SK-N-SH (cell line): ENCODE measurements at places on chromosomes 4 and X.
A peak's percentile ranks its signal among the peaks of the same experiment; 100 is the strongest.

- no peak overlapping the region for H3K27ac ChIP-seq
- peak; percentile 43 for DNase-seq
- H3K27me3 ChIP-seq: peaks cover 5% of the 10 kb centered on the region
Measured at GRCh38 chrX:12814420-12814819, 23.2 kb downstream of the PRPS2 start.

DNA sequence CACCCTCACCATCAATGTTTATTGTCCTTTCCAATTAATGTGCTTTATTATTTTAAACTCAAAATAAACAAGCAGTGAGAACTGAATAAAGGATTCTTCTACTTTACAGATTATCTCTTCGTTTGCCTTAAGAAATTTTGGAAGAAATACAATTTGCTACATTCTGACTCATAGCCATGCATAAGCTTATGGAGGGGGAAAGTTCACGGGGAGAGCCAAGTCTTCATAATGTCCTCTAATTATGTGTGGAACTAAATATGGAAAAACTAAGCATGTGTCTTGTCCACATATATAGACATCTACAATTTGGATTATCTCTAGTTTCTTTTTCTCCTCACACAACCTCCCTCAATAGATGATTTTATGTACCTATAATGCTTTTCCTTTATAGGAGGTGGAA, 17.5 kb downstream of the CXCL13 start:
- no peak overlapping the region for H3K4me3 ChIP-seq
- no peaks in the 10 kb centered on the region for H3K36me3 ChIP-seq
- peaks cover 43% of the 10 kb centered on the region; the same call in 1 of the 2 replicates for H3K27me3 ChIP-seq
- no peak overlapping the region for H3K27ac ChIP-seq
- no peak for DNase-seq

DNA sequence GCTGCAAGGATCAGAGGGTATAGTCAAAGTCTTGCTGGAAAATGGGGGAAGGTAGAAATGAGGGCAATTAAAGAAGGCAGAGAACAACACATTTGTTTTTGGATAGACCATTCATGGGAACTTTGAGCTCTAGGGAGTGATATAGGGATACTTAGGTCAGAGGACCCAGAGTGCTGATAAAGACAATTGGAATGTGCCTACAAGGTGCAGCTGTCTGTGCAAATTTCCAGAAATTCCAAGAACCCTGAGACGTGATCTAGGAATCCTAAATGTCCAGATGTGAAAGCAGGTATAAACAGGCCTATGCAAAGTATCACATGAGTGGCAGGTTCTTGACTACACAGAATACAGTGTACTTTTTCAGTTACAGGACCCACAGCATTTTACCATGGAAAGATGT, 24.2 kb downstream of the FNIP2 start:
- H3K36me3 ChIP-seq: no peaks in the 10 kb centered on the region
- H3K4me3 ChIP-seq: no peak overlapping the region
- no peaks in the 10 kb centered on the region for H3K27me3 ChIP-seq
- peaks cover 3% of the 10 kb centered on the region; the same call in 1 of the 2 replicates for H3K4me1 ChIP-seq
- no peak for DNase-seq

DNA sequence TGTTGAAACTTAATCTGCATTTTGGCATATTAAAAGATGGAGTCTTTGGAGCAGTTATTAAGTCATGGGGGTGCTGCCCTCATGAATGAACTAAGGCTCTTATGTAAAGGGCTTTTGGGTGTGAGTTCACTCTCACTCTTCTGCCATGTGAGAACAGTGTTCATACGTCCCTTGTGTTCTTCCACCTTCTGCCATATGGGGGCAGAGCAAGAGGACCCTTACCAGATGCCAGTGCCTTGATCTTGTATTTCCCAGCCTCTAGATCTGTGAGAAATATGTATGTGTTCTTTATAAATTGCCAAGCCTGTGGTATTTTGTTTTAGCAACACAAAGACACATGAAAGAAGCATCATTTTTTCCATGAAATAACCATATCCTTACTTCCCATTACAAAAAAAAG, 213.9 kb downstream of the SPOCK3 start:
- H3K36me3 ChIP-seq: no peaks in the 10 kb centered on the region
- no peak for DNase-seq
- no peak overlapping the region for H3K4me3 ChIP-seq
- H3K27ac ChIP-seq: no peak overlapping the region

DNA sequence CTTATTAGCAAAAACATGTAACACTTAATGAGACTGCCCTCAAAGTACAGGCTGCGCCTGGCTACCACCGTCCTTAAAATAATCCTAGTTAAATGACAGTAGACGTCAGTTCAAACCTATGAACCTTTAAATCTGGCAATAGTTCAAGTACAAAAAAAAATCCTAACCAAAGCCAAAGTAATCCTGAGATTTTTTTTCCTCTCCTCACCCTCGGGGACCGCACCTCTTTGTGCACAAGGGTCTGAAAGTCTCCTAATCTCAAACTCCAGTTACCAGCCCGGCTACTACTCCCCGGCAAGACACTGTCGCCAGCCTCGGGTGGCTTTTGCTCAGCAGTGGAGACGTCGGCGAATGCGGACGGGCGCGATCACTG, 439 bp downstream of the SEC31A start:
- peak overlapping the region; percentile 99 for H3K27ac ChIP-seq
- H3K4me3 ChIP-seq: peak overlapping the region; percentile 82
- H3K4me1 ChIP-seq: peaks cover 8% of the 10 kb centered on the region
- peaks cover 30% of the 10 kb centered on the region for H3K36me3 ChIP-seq
- no peaks in the 10 kb centered on the region for H3K27me3 ChIP-seq

DNA sequence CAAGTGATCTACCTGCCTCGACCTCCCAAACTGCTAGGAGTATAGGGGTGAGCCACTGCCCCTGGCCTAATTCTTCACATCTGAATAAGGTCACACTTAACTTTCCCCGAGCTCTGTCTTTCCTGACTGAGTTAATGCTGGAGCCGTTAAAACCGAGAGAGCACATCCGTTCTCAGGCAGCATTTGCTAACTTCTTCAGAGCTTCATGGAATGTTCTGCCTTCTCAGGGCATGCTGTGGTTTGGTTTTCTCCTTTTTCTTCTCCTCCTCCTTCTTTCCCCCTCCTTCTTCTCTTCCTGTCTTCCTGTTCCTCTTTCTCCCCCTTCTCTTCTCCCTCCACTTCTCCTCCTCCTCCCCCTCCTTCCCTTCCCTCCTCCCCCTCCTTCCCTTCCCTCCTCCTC, 119.9 kb downstream of the ASMT start:
- H3K27ac ChIP-seq: no peak overlapping the region
- H3K36me3 ChIP-seq: no peaks in the 10 kb centered on the region
- H3K4me3 ChIP-seq: no peak overlapping the region
- H3K27me3 ChIP-seq: no peaks in the 10 kb centered on the region
- no peaks in the 10 kb centered on the region for H3K4me1 ChIP-seq

GRCh38 chrX:118418811-118419251, 72.9 kb downstream of the WDR44 start:
- H3K4me1 ChIP-seq: no peaks in the 10 kb centered on the region
- no peak overlapping the region for H3K27ac ChIP-seq
- no peak overlapping the region for H3K4me3 ChIP-seq
- no peak for DNase-seq

DNA sequence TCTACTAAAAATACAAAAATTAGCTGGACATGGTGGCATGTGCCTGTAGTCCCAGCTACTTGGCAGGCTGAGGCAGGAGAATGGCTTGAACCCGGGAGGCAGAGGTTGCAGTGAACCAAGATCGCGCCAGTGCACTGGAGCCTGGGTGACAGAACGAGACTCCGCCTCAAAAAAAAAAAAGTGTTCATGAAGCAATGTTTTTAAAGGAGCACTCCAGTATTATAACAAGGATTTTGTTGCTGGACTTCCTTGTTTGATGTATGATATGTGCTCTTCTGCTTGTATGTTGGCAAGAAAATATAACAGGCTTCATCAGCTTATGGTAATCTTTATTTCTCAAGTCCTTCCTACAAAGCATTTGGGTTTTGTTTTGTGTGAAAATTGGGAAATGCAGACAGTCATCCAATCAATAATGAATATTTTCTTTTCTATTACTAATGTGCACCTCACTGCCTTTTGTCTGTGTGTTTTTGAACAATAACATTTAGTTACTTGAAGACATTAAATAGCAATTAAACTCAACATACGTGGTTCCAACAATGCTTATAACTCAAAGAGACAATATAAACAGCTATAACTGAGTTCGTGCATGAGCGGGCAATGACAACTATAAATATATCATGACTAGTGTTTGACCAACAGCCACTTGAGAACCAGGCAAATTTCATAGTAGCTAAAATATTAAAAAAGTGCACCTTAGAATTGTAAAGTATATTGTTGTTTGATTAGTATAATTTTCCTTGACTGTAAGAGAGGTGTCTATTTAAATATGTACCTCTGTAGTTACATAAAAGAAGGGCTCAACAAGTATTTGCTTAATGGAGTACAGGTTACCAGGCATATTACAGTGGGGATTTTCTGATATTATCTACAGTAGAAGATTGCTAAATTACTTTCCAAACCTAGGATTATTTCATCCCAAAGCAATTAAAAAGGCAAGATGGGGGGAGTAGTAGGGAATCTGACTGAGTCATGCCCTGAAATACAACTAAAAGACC, 210.7 kb downstream of the PPP3CA start:
- H3K4me1 ChIP-seq: no peaks in the 10 kb centered on the region; the same call in 1 of the 2 replicates
- H3K27ac ChIP-seq: no peak overlapping the region
- H3K36me3 ChIP-seq: no peaks in the 10 kb centered on the region
- no peak overlapping the region for H3K4me3 ChIP-seq
- DNase-seq: no peak

- no peak overlapping the region for H3K4me3 ChIP-seq
- no peaks in the 10 kb centered on the region; the same call in 1 of the 2 replicates for H3K27me3 ChIP-seq
- H3K27ac ChIP-seq: no peak overlapping the region
- no peaks in the 10 kb centered on the region for H3K4me1 ChIP-seq
Measured at GRCh38 chrX:69151866-69152284, 13.4 kb downstream of the PJA1 start.

DNA sequence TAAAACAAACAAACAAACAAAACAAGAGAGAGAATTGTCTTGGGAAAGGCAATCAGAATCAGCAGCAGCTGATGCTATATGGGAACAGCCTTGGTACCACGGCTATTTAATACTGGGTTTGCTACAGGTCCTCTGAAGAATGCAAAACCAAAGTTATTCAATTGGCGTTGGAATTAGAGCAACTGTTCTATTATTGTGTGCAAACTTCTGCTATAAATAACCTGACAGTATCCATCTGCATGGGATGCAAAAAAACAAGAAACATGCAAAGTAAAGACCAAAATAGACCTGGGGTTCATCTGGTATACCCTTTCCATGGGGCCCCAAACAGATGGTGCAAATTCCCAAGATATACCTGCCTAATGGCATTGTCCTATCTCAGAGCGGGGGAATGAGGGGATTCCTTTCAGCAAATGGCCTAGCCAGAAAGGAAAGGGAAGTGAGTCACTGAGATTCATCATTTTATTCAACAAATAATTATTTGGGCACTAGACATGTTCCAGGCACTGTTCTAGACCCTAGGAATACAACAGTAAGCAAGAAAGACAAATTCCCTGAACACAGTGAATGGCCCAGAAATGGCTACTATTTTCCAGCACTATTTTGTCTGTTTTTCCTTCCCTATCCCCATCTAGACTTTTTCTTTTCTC, 268.9 kb downstream of the FBXW7 start:
- no peaks in the 10 kb centered on the region for H3K4me1 ChIP-seq
- H3K27ac ChIP-seq: no peak overlapping the region
- no peaks in the 10 kb centered on the region for H3K27me3 ChIP-seq
- H3K36me3 ChIP-seq: no peaks in the 10 kb centered on the region

- no peaks in the 10 kb centered on the region for H3K27me3 ChIP-seq
- peak overlapping the region; percentile 68 for H3K27ac ChIP-seq
- no peaks in the 10 kb centered on the region for H3K4me1 ChIP-seq
Measured at GRCh38 chrX:3514996-3515395, 168.5 kb upstream of the MXRA5 start.

- no peak for DNase-seq
- H3K4me3 ChIP-seq: no peak overlapping the region
- H3K36me3 ChIP-seq: no peaks in the 10 kb centered on the region
- no peak overlapping the region for H3K27ac ChIP-seq
- no peaks in the 10 kb centered on the region for H3K27me3 ChIP-seq
Measured at GRCh38 chr4:6502147-6502546, 29.7 kb upstream of the PPP2R2C start.

DNA sequence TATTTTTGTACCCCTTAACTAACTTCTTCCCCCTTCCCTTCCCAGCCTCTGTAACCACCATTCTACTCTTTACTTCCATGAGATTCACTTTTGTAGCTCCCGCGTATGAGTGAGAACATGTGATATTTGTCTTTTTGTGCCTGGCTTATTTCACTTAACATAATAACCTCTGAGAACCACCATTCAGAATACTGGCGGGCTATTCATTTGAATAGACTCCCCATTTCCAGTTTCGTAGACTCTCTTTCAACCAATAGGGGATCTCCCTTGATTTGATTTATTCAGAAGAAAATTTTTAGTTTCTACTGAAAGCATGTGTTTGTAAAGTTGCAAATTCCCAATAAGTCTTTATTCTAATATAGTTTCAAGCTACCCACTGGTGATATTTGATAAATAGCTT, 117.2 kb downstream of the GATB start:
- H3K27me3 ChIP-seq: no peaks in the 10 kb centered on the region
- no peak overlapping the region for H3K4me3 ChIP-seq
- no peak for DNase-seq
- H3K36me3 ChIP-seq: no peaks in the 10 kb centered on the region
- H3K27ac ChIP-seq: no peak overlapping the region

GRCh38 chr4:75830906-75831305, 71.3 kb downstream of the PPEF2 start:
- H3K36me3 ChIP-seq: no peaks in the 10 kb centered on the region
- H3K27me3 ChIP-seq: no peaks in the 10 kb centered on the region
- no peak for DNase-seq
- H3K4me3 ChIP-seq: no peak overlapping the region
- H3K4me1 ChIP-seq: no peaks in the 10 kb centered on the region

DNA sequence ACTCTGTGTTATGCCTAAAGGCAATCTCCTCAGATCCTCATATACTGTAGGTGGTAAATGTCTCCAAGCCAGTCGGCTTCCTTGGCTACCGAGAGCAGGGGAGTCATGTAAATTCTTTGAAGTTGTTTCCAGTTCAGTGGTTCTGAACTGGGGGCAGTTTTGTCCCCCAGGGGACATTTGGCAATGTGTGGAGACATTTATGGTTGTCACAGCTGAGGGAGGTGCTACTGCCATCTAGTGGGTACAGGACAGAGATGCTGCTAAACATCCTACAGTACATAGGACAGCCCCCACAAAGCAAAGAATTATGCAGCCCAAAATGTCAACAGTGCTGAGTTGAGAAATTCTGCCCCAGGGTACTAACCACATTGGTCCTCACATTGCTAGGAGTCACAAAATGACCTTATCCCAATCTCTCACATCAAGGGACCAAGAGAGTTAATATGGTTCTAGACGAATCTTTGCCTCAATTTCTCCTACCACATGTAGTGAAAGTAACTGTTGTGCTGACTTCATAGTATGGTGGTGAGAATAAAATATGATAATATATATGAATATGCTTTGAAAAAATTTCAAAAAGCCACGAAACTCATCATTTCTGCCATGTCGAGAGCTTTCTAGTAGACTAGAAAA, 104.4 kb upstream of the ARHGAP24 start:
- no peaks in the 10 kb centered on the region for H3K27me3 ChIP-seq
- no peaks in the 10 kb centered on the region for H3K36me3 ChIP-seq
- H3K4me3 ChIP-seq: no peak overlapping the region
- peak; percentile 5 for DNase-seq
- H3K4me1 ChIP-seq: no peaks in the 10 kb centered on the region
- no peak overlapping the region for H3K27ac ChIP-seq

- H3K4me1 ChIP-seq: no peaks in the 10 kb centered on the region
- DNase-seq: no peak
- H3K4me3 ChIP-seq: no peak overlapping the region
- no peaks in the 10 kb centered on the region for H3K36me3 ChIP-seq
Measured at GRCh38 chrX:122880952-122881351, 303.1 kb upstream of the GRIA3 start.
